Effector memory CD4-positive, alpha-beta T cell (primary cell): ENCODE measurements at places on chromosomes 12 and 14.

GRCh38 chr14:99793213-99794150, at the start of gene EML1:
Gene EML1 (plus strand): TSS chr14:99793413. CDS start chr14:99793477, 64 bp downstream.
- DNase-seq = peak; percentile 45
- H3K4me3 ChIP-seq = peak within 1 kb of the TSS; percentile 7
- no peaks in the 10 kb centered on the region for H3K36me3 ChIP-seq
- no peaks in the 10 kb centered on the region for H3K27me3 ChIP-seq
- H3K4me1 ChIP-seq = no peaks in the 10 kb centered on the region

DNA sequence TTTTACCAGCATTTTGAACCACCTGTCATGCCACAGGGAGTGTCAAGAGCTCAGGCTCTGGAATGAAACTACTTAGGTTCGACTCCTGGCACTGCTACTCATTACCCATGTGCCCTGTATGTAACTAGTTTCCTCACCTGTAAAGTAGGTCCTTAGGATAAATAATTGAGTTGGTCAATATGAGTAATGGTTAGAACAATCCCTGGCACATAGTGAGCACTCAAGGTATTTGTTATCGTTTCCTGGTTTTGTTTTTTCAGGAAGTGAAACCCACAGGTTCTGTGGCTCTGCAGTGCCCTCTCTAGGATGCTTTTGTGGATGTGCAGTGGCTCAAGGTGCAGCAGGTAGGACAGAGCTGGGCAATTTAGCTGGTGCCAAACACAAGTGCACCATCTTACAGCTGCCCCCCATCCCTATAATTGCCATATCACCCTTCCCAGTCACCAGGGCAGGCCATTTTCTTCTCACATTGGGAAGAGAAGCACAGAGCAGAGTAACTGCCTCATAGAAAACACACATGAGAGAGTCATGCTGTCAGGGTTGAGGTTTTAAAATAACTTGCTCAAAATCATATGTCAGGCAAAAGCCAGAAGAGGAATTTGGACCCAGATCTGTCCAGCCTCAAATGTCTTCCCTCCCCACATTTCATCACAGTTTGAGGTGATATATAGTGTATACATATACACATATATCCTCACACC, 297.5 kb downstream of the RPAP3 start:
- peaks cover 7% of the 10 kb centered on the region for H3K4me1 ChIP-seq
- no peak overlapping the region for H3K27ac ChIP-seq
- H3K27me3 ChIP-seq = no peaks in the 10 kb centered on the region
- no peak for DNase-seq
- H3K36me3 ChIP-seq = no peaks in the 10 kb centered on the region

GRCh38 chr12:120214626-120215356, 13.9 kb upstream of the RPLP0 start:
- no peak overlapping the region for H3K4me3 ChIP-seq
- no peaks in the 10 kb centered on the region for H3K4me1 ChIP-seq
- no peaks in the 10 kb centered on the region for H3K27me3 ChIP-seq
- no peak overlapping the region for H3K27ac ChIP-seq

- H3K36me3 ChIP-seq = no peaks in the 10 kb centered on the region
- peak overlapping the region; percentile 45 for H3K27ac ChIP-seq
- peaks cover 37% of the 10 kb centered on the region for H3K4me1 ChIP-seq
- H3K4me3 ChIP-seq = peak overlapping the region; percentile 35
- no peak for DNase-seq
Observed at GRCh38 chr14:52352569-52352968, 38.5 kb downstream of the PTGER2 start.

DNA sequence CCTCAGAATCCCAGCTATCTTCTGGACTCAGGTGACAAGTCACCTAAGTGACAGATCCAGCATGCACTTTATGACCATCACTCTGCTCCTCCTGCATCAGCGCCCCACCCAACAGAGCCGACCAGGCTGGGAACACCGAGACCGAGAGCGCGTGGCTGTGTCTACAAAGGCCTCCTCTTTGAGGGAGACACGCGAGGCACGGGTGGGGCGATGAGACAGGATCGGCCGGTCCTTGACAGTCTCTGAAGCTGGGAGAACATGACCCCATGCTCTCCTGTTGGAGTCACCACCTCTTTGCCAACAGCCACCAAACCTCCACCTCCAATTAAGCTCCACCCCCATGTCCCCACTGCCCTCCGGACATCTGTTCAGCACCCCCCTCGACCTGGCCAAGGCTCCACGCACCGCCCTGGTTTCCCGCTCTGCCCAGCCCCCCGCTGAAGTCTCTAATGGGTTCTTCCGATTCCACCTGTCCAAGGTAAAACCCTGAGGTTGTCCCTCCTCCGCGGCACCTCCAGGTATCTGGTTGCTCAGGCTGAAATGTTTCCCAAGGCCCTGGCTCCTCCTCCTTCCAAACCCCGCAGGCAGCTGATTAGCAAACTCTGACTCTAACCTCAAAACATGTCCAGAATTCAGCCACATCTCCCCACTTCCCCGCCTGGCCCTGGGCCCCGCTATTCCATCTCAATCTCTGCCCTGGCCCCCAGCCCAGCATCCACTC, 31.5 kb downstream of the HSP90AA1 start:
- DNase-seq = no peak
- H3K4me3 ChIP-seq = no peak overlapping the region
- no peak overlapping the region for H3K27ac ChIP-seq
- peaks cover 7% of the 10 kb centered on the region for H3K36me3 ChIP-seq
